ENCODE measurements at places on chromosomes 4 and X. TPM values are rescaled to one million over a fixed set of nuclear protein-coding genes. Genes with fewer than 3 reads are reported as not detected.
A peak's percentile ranks its signal among the peaks of the same experiment; 100 is the strongest.

- H3K36me3 ChIP-seq: no peaks in the 10 kb centered on the region
- no peak overlapping the region for H3K27ac ChIP-seq
- no peaks in the 10 kb centered on the region for H3K27me3 ChIP-seq
- no peaks in the 10 kb centered on the region for H3K4me1 ChIP-seq
- DNase-seq: no peak
Observed at GRCh38 chr4:79211490-79211889, 114.4 kb downstream of the NAA11 start.

Gene FAM9C
- not detected for total RNA-seq

DNA sequence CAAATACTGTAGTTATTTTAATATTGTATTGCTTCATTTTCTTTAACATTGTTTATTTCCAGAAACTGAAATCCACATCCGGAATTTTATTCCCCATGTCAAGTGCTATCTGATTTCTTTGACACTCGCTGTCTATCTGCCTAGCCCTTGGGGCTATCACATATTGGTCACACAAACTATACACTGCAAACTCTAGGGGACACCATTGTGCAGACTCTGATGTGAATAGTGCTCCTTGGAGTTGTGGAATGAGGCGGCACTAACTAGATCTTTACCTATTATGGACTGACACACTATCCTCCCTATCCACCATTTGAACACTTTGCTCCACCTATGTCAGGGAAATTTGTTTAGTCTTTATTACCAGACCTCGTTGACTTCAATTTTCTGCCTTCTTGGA lies 534.5 kb downstream of the GLUD2 start:
- H3K4me1 ChIP-seq: no peaks in the 10 kb centered on the region
- H3K27ac ChIP-seq: no peak overlapping the region
- no peaks in the 10 kb centered on the region for H3K36me3 ChIP-seq
- DNase-seq: no peak

DNA sequence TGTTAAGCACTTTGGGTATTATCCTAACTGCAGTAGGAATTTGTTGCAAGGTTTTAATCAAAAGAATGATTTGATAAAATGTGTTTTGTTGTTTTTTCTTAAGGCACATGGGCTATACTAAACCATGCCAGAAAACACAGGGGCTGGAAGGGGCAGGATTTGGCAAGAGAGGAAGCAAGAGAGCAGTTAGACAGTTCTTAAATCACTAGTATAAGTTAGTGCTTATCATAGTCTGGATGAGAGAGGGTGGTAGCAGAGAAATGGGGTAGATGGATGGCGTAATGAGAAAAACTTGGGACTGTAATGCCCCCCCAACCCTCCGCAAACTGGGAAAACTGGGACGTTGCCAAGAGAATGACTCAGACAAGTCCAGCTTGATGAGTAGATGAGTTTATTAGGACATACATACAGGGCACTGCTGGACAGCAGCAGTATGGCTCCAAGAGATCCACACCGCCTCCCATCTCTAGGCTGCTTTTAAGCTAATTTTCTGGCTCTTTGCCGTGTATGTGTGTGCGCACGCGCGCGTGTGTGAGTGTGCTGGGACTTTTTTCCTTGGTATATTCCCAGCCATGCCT lies 151.5 kb downstream of the PDLIM5 start:
- H3K4me3 ChIP-seq: no peak overlapping the region
- no peaks in the 10 kb centered on the region for H3K36me3 ChIP-seq
- no peak overlapping the region for H3K27ac ChIP-seq

DNA sequence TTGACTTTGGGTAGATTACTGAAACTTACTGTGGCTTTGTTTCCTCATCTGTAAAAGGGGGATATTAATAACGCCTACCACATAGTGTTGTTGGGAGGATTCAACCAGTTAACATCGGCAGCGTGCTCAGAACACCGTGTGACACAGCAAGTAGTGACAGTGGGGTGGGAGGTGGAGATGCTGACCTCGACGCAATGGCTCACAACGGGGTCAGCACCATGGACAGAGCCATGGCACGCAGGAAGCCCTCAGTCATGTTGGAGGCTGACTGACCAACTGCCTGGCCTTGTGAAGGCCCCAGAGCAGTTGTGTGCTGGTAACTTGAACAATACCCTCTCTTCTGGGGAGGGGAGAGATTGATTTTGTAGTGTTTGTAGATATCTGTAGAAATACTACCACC lies 93.2 kb downstream of the WFS1 start:
- H3K27ac ChIP-seq: no peak overlapping the region
- no peaks in the 10 kb centered on the region for H3K4me1 ChIP-seq
- H3K27me3 ChIP-seq: no peaks in the 10 kb centered on the region
- no peak overlapping the region for H3K4me3 ChIP-seq
- DNase-seq: no peak
- no peaks in the 10 kb centered on the region for H3K36me3 ChIP-seq

Gene NWD2
- total RNA-seq: not detected

- H3K4me3 ChIP-seq: no peak overlapping the region
- peak; percentile 38 for DNase-seq
- no peaks in the 10 kb centered on the region for H3K4me1 ChIP-seq
Observed at GRCh38 chrX:106874075-106874474, 29.1 kb downstream of the RIPPLY1 start.

DNA sequence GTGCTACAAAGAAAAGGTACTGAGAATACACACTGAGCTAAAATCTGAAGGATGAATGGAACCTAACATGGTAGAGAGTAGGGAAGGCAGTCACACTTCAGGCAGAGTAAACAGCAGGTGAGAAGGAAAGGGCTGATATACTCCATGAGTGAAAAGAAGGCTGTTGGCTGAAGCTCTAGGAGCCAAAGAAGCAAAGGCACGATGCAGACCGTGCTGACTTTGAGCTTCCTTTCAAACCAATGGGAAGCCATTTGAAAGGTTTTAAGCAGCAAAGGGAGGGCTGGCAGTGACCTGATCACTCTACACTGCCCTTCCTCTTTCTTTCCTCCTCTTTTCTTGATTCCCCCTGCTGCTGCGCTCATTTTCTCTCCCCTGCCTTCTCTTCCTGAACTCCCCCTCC lies 66.4 kb downstream of the TMEM154 start:
- no peaks in the 10 kb centered on the region for H3K4me1 ChIP-seq
- no peaks in the 10 kb centered on the region for H3K36me3 ChIP-seq
- no peak for DNase-seq
- no peak overlapping the region for H3K27ac ChIP-seq

GRCh38 chrX:144379156-144379555 lies 495.3 kb downstream of the UBE2NL start:
- no peak for DNase-seq
- H3K27ac ChIP-seq: no peak overlapping the region
- no peaks in the 10 kb centered on the region for H3K27me3 ChIP-seq
- no peaks in the 10 kb centered on the region for H3K4me1 ChIP-seq

DNA sequence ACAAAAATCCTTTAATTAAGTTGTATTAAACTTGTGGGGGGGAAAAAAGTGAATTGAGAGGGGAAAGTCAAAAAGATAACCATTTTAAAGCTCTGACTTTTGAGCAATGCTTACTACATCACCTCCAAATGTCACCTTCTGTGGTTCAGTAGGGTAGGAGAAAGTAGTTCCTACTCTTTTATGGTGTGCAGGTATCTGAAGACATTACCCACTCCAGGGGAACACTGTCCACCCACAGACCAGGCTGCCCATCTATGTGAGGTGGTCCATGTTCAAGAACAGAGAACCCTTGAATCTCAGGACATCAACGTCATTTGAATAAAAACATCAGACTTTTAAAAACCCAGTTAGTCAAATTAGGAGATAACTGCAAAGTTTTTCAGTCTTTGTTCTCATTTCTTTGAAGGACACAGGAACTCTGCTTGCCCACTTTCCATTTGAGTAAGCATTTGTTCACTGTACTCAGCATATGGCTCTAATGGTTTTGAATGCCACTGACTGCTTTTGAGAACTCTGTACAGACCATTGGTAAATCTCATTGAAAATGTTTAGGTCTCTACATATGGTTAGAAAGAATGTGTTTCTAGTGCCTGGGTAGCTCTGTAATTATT lies 18.4 kb downstream of the NMU start:
- no peak overlapping the region for H3K4me3 ChIP-seq
- no peaks in the 10 kb centered on the region for H3K27me3 ChIP-seq
- no peaks in the 10 kb centered on the region for H3K36me3 ChIP-seq
- no peak overlapping the region for H3K27ac ChIP-seq
- H3K4me1 ChIP-seq: no peaks in the 10 kb centered on the region
- DNase-seq: no peak

GRCh38 chr4:106079616-106080015 lies 184.3 kb downstream of the NPNT start:
- no peak for DNase-seq
- H3K4me3 ChIP-seq: no peak overlapping the region
- no peaks in the 10 kb centered on the region for H3K36me3 ChIP-seq

DNA sequence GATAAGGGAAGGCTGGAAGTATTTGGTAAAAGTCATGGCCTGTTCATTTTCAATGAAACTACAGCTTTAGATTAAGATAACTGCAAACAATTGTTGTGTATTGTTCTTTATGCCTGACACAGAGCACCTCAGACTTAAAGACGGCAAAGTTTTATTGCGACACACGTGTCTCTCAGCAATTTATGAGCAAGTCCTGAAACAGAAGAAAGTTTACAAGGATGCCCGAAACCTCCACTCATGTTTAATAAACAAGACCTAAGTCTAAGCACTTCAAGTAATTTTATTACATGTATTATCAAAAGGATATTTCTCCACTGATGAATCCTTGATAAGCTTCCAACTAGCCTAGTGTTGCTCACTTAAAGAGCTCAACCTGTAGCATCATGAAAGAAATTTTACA lies 51.0 kb downstream of the DHX15 start:
- no peak overlapping the region for H3K27ac ChIP-seq
- H3K27me3 ChIP-seq: no peaks in the 10 kb centered on the region
- DNase-seq: no peak
- peaks cover 64% of the 10 kb centered on the region for H3K36me3 ChIP-seq

DNA sequence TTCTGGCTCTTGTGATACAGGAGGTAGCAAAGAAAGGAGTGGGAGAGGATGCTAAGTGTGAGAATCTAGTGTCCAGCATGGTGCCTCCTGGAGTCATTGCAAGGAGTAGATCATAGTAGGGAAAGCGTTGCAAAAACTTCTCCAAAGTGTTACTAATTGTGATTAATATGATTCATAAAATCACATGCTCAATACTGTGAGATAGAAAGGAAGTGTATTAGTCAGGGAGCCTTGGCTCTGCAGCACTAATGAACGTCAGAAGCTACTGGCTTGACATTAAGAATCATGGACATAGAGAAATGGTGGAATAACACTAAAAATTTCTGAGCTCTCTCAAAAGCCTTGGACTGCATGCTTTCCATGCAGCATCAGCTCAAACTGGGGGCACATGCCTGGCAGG lies 299.1 kb downstream of the EVC2 start:
- H3K27me3 ChIP-seq: peaks cover 15% of the 10 kb centered on the region
- no peak for DNase-seq
- no peak overlapping the region for H3K4me3 ChIP-seq
- no peaks in the 10 kb centered on the region for H3K4me1 ChIP-seq
- H3K36me3 ChIP-seq: no peaks in the 10 kb centered on the region

All from PC-9 (cell line).